ENCODE measurements at places on chromosomes 6 and 20. TPM values are rescaled to one million over a fixed set of nuclear protein-coding genes. Genes with fewer than 3 reads are reported as not detected.

DNA sequence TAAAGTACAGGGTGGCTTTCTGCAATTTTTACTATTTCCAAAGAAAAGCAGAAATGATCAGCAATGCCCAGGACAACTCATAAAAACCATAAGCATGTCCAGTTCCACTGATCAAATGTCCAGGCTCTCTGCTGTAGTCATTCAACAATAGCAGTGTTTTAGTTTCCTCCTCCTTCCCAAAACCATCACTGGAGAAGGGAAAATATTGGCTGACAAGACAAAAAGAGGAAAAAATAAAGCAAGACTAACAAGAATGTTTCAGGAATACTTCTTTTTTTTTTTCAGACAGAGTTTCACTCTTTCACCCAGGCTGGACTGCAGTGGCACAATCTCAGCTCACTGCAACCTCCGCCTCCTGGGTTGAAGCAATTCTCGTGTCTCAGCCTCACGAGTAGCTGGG lies 2.2 kb downstream of the UQCC1 start:
- DNase-seq = no peak

CGA gene
- total RNA-seq = not detected

- no peak for DNase-seq
These were observed 77.8 kb upstream of the ZNF184 start for GRCh38 chr6:27550692-27551091.

DNA sequence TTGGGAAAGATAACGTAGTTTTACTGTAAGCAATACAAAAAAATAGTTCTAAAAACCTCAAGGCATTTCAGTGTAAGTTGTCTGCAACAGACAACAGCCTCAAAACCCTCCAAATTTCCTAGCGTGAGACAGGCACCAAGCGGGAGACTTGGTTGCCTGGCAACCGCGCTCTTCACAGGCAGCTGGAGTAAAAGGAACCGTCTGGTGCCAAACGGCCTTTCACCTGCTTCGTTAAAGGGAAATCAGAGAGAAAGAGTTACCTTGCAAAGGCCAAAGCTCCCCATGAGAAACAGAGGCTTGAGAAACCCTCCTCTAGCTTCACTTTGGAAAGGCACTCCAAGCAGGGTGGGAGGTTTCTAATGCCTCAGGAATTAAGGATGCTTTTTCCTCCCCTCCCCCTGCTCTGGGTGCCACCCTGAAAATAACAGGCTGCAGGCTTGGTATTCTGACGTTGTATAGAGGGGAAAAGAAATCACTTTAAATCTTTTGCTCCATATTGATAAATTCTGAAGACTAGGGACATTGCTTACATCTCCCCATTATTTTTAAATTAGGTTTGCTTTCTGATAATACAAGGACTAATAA lies 129.7 kb upstream of the UFL1 start:
- DNase-seq = no peak

- DNase-seq = no peak
These were observed 71.3 kb downstream of the MANEA start for GRCh38 chr6:95648636-95649035.

GRCh38 chr6:3646616-3647362 lies 104.7 kb downstream of the PXDC1 start:
- no peak for DNase-seq

DNA sequence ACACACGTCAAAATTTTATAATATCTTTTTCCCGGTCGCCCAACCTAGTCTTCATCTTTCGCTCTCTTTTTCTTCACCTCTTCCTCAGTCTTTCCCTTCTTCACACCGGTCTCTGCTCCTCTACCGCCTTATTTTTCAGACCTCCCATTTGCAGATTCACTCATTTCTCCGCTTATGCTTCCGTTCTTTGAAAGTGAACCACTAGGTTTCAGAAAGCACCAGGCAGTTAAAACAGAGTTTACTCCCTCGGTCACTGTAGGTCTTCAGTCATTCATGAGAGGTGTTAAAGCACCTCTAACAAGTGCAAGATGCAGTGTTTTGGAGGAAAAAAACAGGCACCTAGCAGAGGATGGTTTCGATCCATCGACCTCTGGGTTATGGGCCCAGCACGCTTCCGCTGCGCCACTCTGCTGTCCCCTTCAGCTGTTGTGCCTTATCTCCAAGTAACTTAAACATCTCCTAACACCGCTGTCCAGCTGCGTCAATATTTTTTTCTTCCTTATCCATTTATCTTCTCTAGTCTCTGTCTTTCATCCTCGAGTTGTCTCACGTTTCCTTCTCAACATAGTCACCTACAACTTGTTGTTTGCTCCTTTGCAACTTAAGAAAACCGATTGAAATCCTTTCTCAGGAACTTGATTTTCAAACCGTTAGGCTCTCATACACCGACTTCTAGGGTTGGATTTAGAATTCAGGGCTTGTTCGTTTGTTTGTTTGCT lies 119.7 kb upstream of the ZNF184 start:
- no peak for DNase-seq

DNA sequence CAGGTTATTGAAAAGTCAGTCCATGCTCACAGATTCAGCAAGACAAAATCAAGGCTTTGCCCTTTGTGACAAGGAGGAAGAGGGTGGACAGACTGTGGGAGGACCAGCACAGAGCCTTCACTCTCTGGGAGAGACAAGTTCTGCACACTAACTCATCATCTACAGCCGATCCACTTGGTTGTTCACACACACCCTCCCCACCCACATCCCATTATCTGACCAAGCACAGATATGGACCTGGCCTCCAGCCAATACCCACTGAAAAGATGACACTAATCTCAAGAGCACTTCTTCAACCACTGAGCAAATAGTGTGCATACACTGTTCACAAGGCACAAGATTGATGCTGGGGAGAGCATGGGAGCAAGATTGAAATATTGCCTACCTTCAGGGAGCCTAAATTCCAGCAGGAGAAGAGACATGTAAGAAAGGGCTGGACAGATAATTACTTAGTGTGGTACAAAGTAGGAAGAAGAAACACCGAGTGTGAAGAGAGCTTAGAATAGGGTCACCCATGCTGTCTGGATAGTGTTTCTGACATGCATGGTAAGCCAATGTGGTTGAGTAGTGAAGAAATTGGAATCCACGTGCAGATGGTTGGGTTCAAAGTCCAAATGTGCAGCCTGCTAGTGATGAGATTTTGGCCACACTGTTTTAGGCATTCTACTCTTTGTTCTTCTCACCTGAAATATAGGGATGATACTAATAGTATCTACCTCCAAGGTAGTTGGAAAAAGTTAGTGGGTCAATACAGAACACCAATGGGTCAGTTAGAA lies 21.7 kb upstream of the IL17A start:
- no peak for DNase-seq

DNA sequence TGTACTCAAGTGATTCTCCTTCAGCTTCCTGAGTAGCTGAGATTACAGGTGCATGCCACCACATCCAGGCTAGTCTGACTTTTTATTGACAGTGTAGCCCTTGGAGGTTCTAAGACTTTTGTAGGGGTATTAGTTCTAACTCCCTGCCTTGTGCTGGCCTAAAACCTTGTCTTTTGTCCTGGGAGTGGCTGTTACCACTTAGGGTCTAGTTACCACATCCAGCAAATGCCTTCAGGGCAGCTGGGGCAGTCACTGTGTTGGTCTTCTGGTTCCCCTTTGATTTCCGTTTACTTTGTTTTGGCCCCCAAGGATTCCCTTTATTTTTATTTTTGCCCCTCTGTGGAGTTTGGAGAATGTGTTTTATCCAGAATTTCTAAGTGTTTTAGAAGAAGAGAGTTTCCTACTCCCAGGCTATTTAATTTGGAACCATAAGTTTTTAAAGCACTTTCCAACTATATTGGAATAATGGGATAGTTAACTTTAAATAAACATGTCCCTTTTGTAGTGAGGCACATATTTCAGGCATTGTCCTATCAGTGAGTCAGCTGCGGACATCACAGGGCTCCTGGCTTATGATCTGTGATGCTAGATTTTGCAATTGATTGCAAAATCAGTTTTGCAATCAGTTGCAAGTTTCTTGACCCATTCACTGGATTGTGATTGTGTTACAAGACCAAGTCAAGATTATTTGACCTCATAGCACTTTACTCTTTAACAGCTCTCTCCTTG lies 25.0 kb downstream of the IL22RA2 start:
- DNase-seq = no peak

TRIM10 gene
- total RNA-seq = 6.3 TPM

GRCh38 chr6:82178077-82178758 lies 69.3 kb downstream of the IBTK start:
- no peak for DNase-seq

- DNase-seq = no peak
These were observed 7.5 kb downstream of the PABPC1L start for GRCh38 chr20:44917399-44917798.

TULP1 gene
- total RNA-seq = not detected

GRCh38 chr6:129189266-129189665 lies 306.3 kb downstream of the LAMA2 start:
- DNase-seq = no peak

DNA sequence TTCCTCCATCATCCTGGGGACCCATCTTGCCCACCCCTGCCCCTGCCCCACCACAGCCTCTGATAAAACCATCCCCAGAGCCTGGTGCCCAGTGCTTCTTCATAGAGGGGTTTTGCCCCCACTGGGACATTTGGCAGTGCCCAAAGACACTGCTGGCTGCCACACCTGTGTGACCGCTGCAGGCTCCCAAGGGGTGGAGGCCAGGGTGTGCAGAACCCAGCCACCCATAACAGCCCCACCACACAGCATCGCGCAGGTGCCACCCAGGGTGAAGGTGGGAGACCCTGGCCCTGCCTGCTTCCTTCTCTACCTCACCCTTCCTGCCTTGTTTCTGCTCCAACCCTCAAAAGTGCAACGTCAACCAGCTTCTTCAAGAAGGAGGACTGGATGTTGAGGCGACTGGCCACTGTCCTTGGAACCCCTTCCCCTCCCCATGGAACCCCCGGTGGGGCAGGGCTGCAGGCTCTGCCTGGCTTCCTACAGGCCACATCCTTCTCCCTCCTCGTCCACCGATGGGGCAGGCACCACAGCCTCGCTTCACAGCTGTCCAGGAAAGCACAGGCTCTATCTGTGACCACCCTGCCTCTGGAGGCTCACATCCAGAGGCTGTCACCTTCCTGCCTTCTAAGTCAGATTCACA lies 79.2 kb upstream of the MPC1 start:
- no peak for DNase-seq

GRCh38 chr6:33289784-33290315 lies 449 bp downstream of the PFDN6 start:
- DNase-seq = no peak

HLA-DQA1 gene
- total RNA-seq = 45.0 TPM

ARG1 gene
- 0.28 TPM for total RNA-seq

All from left colon (tissue), 2 donors.